COR-L47 (cell line): ENCODE measurements at places on chromosomes 16 and 17.

DNA sequence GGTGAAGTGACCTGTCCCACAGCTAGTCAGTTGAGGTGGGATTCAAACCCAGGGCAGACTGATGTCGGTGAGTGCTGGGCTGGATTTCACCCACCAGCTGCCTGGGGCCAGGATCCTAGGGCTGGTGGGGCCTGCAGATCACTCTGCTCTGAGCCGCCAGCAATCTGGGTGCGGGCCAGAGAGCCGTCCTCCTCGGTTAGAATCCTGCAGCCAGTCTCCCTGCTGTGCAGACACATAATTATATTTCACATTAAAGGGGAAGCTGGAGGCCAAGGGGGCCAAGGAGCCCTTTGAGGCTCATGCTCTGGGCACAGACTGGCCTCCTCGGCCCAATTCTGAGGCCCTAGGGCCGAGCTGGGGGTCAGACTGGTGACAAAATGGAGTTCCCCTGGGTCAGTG lies 996 bp upstream of the KCNJ12 start:
- DNase-seq = no peak

- no peak for DNase-seq
These were observed 774.5 kb upstream of the RBFOX1 start for GRCh38 chr16:6558126-6558525.

GRCh38 chr17:33657181-33657580 lies 364.1 kb upstream of the ASIC2 start:
- no peak for DNase-seq

- DNase-seq = peak; percentile 57
These were observed 23.4 kb downstream of the WWOX start for GRCh38 chr16:78122774-78123315.

DNA sequence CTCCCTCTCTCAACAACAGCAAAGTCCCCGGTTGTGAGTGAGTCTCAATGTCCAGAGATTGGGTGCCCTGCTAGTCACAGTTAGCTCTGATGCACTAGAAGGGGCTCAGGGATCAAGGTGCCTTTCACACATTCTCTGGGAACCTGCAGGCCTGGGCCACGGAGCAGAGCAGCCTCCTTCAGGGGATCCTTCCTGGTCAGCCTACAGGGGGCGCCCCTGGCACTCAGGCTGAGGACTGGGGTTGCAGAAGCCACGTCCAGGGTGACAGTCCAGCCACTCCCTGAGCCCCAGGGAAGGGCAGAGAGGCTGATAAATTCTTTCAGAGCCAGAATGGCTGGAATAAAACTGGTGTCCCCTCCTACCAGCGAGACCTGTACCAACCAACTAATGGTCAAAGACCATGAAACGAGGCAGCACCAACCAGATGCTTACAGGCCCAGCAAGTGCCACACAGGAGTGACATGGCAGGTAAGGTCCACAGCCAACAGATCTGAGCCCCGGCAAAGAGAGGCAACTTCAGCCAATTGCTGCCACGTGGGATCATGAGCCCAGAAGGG lies 43.5 kb downstream of the ST3GAL2 start:
- peak; percentile 4 for DNase-seq

- no peak for DNase-seq
These were observed 123.0 kb upstream of the DYNLRB2 start for GRCh38 chr16:80417706-80418271.

DNA sequence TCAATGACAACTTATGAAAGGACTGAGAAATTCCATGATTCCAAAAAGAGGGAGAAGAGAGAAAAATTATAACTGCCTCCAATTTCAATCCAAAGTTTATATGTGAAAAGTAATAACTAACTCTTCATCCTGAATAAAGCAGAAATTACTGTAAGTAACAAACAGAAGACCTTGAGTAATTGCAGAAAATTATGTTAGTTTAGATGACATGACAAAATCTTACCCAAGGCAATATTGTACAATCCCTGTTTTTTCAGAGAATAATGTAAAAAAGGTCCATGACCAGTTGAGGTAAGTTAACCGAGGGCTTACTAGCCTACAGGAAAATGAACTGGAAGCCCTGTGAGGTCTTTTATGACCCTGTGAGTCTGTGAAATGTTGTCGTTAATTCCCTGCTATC lies 949.5 kb upstream of the SOX9 start:
- DNase-seq = no peak

GRCh38 chr16:61274211-61274610 lies 762.0 kb downstream of the CDH8 start:
- no peak for DNase-seq

GRCh38 chr17:2385240-2386210 lies 15.3 kb downstream of the MNT start:
- DNase-seq = no peak

DNA sequence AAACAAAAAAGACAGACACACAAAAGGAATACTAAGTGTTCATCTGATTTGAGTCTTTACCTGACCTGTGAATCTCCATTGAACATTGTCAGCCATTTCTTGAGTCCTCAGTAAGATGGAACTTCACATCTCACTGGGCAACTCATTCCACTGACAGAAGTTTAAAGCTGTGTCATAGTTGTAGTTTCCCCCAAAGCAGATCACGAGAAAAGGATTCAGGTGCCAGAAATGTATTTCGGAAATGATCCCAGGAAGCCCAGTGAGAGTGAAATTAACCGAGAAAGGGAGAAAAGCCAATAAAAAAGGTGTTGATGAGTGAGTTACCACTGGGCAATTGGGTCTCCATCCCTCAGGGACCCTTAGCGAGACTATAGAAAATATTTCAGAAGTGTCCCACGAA lies 6.5 kb downstream of the CHD9 start:
- DNase-seq = no peak

DNA sequence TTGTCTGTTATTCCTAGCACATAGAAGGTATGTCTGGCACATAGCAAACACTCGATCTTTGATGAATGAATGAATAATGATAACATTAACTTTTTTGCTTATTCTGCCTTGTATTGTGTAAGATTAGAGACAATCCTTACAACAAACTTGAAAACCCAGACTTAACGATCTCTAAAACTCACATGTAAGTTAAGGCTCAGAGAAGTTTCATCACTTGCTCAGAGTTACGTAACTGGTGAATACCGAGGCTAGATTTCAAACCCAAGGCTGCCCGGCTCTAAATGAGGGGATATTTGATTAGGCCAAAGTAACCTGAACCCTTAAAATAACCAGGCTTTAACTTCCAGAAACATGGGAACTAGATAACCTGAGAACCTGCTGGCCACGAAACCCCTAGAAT lies 22.3 kb downstream of the CAPNS2 start:
- DNase-seq = no peak

DNA sequence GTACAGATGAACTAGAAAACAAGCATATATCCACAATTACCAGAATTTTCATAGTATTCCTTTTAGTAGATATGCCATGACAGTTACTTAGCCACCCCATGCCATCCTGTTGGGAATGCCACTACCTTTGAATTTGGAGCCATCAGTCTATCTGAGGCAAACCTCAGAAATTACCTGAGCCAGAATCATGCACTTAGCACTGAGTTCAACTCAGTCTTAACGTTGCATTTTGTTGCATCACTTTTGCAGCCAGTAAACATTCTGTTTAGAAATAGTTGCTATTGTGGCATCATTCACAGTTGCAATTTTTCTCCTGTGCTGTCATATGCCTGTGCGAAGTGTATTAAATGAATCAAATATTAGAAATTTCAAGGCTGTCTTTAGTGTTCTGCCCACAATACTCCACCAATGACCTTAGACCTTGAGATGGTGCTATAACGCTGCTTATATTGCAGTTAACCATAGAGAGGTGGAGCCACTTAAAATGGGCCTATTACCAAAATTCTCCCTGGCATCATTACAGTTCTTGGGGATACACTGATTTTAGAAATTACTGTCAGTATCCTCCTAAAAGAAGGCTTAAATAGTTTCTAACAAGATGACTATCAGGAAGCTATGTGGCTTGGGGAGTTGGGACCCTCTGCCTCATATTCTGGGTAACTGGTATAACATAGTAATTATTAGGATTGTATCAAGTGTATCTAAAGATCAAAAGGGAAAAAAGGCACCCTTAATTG lies 11.1 kb downstream of the PTRH2 start:
- DNase-seq = no peak

DNA sequence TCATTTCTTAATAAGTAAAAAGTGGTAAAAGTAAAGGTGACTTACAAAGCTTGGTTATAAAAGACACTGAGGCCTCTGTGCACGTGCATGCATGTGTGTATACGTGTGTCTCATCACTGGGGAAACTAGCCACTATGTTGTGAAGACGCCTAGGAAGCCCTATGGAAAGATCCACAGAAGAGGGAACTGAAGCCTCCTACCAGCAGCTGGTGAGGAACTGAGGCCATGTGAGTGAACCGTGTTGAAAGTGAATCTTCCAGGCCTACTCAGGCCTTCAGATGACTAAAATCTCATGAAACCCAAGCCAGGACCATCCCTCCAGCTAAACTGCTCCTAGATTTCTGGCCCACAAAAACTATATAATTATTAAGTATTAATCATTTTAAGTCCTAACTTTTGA lies 23.7 kb downstream of the PHLPP2 start:
- DNase-seq = no peak

- DNase-seq = no peak
These were observed 237.5 kb downstream of the MAF start for GRCh38 chr16:79363035-79363434.

DNA sequence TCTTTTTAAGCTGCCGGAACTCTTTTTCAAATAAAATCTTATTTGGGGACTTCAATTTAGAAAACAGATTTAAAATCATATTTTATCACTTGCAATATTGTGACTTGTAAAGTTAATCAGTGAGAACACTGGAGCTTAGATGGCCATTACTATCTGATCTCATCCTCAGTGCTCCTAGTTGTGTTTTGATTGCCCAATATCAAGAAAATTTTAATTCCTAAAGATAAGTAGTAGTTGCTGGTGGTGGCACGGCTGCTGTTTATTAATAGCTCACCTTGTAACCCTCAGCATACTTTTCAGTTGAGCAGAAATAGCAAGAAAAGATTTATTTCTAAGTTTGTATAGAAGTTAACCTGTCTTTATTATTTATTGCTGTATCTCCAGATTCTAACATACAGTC lies 124.0 kb downstream of the NLK start:
- no peak for DNase-seq

DNA sequence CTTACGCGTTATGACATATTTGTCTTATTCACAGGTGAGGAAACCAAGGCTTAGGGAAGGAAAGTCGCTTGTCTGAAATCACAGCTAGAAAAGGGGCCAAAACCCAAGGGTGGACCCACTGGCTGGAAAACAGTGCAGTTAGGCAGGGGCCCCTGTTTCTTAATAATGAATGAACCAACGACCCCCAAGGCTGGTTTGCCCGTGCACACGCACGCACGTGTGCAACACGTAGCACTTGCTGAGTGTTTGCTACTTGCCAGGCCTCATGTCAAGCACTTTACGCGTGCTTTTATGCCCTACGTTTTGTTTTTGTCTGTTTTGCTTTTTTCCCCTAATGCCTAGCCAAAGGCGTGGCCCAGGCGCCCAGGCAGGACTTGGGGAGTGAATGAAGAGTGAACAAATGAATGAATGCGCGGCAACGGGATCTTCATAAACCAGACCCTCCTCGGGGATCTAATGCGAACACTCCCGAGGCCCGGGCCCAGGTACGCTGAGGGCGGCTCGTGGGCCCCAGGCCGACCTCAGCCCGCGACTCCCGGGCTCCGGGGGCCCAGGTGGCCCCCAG lies 571 bp upstream of the USP10 start:
- no peak for DNase-seq

DNA sequence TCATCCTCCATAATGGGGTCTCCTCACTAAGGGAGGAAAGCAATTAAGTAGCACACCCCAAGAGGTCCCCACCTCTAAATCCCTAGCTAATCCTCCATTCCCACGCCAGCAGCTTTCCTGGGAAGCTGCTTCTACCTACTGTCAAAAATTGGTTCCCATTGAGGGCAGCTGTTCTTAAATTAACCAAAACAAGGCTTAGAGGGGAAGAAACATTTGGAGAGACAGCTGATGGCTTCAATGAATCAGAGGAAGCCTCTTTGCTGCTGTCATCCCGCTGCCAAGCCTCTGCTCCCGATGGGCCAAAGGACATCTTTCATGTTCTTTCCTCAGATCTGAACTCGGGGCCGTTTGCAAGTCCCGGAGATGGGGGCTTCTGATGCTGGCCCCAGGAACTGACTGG lies 26.6 kb downstream of the AIPL1 start:
- DNase-seq = no peak

DNA sequence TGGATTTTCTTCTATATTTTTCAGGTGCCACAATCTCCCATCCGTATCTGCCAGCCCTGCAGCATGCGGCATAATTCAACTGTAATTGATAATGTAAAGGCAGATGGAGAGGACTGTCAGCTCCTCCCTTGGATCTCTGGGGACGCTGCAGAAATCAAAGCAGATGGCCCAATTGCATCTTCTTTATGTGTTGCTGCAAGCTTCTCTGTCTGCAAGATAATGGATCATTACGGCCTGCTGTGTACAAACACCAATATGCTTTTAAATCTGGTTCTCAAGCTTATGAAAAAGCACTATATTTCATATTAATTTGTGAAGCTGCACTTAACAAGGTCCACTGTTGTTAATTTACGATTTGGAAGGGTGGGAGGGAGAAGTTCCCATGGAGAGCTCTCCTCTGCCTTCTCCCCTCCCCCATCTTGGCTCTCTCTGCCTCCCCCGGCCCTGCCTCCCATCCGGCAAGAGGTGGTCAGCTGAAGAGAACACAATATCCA lies 607.5 kb downstream of the TOX3 start:
- no peak for DNase-seq

DNA sequence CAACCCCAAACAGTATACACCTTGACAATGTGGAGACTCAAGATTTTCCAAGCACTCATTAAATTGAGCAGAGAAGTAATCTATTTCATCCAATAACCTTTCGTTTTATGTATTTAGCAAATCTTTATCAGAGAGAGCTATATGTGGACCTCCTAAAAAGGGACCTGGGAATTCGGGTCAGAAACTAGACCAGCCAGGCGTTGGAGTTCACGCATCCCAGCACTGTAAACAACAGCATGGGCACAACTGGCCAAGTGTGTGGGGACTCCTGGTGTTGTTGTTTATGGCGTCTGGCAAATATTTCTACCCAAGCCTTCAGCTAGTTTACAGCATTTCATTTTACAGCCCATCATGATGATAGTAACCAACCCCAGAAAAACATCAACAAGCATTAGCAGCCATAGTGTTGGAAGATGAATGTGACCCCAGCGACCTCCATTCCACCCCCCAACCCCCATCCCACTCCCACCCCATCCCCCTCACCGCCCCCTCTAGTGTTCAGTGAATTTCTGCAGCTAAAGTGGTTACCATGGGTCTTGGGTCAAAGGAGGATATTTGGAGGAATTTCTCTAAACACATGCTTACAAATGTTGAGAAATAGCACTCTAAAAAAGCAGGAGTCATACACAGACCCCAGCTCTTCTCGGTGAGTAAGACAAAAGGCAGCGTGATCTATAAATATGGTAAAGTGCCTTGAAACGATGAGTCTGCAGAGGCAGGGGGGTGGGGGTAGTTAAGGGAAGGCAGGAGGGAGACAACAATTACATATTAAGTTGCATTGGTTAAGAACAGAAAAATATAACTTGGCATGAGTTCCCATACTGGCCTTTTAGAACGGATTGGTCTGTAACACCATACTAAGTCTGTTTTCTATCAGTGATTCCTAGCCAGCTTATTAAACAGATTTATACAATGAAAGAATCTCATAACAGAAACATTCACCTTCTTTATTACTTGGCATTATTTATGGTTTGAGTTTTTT lies 91.4 kb upstream of the TBX2 start:
- no peak for DNase-seq
